Trophoblast cell (in vitro differentiated cells and primary cell): ENCODE measurements at places on chromosomes 16 and 17.

- no peaks in the 10 kb centered on the region for H3K27me3 ChIP-seq
- H3K36me3 ChIP-seq = no peaks in the 10 kb centered on the region
- no peak for DNase-seq
- no peak overlapping the region for H3K27ac ChIP-seq
- H3K4me3 ChIP-seq = no peak overlapping the region
Observed at GRCh38 chr17:54527941-54528340, 372.7 kb upstream of the TOM1L1 start.

GRCh38 chr17:74497471-74497870 lies 31.0 kb downstream of the CD300A start:
- H3K27ac ChIP-seq = no peak overlapping the region
- no peak overlapping the region for H3K4me3 ChIP-seq
- no peaks in the 10 kb centered on the region for H3K36me3 ChIP-seq
- DNase-seq = no peak

- H3K4me1 ChIP-seq = no peaks in the 10 kb centered on the region
- H3K36me3 ChIP-seq = no peaks in the 10 kb centered on the region
- H3K27ac ChIP-seq = no peak overlapping the region
Observed at GRCh38 chr17:66172691-66173223, 19.2 kb downstream of the CEP112 start.

- H3K4me3 ChIP-seq = no peak overlapping the region
- peaks cover 10% of the 10 kb centered on the region for H3K4me1 ChIP-seq
- DNase-seq = no peak
- no peaks in the 10 kb centered on the region for H3K36me3 ChIP-seq
- H3K27ac ChIP-seq = no peak overlapping the region
Observed at GRCh38 chr17:47270946-47271705, 17.5 kb downstream of the ITGB3 start.

DNA sequence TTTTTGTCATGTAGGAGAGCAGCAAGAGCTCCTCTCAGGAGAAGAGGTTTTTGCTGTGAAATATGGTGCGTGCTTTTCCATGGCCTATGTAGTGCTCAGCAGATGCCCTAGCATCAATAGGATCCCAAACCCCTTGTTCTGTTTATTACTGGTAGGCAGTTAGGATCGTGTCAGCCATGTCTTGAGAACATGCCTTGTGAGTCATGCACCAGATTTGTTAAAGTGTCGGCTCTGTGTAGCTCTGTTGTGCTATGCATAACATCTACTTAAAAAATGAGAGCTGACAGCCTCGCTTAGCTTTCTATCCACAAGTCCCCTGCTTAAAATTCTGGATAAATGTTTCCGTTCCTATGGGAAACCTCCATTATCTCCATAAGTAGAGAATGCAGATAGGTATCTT lies 4.4 kb upstream of the EIF4A3 start:
- H3K27me3 ChIP-seq = no peaks in the 10 kb centered on the region
- H3K36me3 ChIP-seq = no peaks in the 10 kb centered on the region
- peaks cover 17% of the 10 kb centered on the region for H3K4me1 ChIP-seq
- peak; percentile 91 for DNase-seq
- no peak overlapping the region for H3K4me3 ChIP-seq
